Foreskin fibroblast (primary cell): ENCODE measurements at places on chromosomes 6 and 20.

DNA sequence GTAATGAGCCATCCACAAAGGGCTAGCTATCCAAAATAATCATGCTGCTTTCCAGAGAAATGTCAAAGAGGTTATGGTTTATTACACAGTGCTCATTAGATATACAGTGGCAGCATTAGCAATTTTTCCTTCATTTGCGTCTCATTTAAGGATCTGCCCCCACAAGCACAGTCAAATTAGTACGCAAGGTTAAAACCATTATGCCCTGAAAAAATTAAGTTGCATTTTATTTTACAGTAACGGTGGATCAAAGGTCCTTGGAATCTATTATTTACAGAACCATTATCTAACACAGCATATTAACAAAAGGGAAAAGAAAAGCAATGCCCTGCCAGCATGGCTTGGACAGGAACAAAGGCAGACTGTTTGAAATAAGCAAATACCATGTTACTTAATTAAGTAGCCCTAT, 144.8 kb downstream of the PDSS2 start:
- no peak for DNase-seq

GRCh38 chr6:99189823-99190721, 159.4 kb downstream of the FAXC start:
- no peak for DNase-seq

DNA sequence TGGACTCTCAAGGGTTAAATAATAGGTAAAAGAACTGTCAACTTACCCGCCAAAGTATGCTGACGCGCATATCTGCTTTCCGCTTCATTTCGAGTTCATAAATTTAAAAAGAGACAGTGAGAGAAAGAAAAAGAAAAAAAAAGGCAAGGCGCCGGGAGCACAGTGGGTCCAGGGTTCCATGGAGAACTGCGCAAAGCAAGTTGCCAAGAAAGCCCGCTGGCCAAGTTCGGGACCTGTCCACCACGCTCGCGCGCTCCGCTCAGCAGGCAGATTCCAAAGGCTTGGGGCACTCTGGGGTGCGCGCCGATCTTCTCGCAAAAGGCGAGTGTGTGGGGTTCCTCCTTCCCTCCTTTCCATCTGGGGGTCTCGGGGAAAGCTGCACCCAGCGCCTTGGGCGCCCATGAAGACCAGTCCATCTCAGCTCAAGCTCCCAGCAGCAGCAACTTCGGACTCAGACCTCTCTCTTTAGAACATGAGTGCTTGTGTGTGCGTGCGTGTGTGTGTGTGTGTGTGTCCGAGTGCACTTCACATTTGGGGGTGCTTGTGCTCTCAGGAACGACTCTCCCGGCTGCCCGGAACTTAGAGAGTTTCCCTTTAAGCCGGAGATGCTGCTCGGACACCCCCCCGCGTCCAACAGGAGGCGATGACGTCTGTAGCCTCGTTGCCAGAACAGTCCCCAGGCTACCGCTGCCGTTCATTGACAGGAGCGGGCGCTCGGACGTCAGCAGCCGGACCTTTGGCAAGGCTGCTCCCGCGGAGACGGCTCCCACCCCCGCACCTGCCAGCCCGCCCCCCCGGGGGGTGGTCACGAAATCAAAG, 180.0 kb downstream of the TBXT start:
- DNase-seq = peak; percentile 68

DNA sequence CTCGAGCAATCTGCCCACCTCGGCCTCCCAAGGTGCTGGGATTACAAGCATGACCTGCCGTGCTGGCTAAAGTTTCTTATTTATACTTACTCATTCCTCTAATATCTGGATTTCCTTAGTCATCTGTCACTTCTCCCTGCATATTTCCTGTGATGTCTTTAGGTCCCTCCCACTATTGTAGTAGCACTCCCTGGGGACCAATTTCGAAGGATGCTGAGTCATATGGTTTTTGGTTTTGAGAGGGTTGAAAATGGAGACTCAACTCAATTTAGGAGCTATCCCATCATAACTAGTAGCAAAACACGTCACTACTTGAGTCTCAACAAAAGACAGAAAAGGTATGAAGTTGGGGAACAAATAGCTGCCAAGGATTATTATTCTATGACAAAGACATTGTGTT, 20.2 kb downstream of the MCUR1 start:
- peak; percentile 82 for DNase-seq

GRCh38 chr6:112360498-112360897, 13.4 kb downstream of the RFPL4B start:
- peak; percentile 47 for DNase-seq

GRCh38 chr6:113953346-113953745, 17.6 kb downstream of the HDAC2 start:
- no peak for DNase-seq

- peak; percentile 59 for DNase-seq
Observed at GRCh38 chr6:3119040-3119723, 671 bp downstream of the BPHL start.

DNA sequence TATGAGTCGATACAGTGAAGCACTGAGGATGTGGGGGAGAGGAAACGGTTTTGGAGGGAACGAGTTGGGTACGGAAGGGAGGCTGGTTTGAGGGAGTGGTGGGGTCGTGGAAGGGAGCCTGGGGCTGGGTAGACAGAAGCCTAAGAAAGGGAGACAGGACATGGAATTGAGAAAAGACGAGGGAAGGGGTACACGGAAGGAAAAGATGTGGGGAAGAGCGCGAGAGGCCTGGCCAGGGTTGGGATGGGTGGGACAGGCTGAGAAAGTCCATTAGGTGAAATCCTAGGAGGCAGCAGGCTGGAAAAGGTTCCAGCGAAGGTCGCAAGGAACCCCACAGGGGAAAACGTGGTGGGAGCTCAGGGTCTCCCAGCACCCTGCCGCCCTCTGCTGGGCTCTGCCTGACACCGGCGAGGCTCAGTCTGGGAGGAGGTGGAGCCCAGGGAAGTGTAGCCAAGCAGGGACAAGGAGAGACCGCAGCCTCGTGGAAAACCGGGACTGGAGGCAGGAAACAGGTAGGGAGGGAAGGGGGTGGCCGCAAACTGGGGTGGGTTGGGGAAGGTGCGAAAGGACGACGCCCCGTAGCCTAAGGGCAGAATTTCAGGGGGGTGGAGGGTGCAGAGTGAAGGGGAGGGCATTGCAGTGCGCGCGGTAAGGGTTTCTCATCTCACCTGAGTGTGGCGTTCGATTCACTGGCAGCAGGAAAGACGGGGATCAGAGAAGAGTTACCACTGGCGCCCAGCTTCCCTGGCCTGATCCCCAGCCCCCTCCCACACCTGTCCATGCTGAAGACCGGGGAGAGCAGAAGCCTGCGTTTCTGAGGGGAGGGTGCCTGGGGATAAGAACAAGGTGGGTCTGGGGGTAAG, 4.3 kb downstream of the GABBR1 start:
- peak; percentile 92 for DNase-seq

DNA sequence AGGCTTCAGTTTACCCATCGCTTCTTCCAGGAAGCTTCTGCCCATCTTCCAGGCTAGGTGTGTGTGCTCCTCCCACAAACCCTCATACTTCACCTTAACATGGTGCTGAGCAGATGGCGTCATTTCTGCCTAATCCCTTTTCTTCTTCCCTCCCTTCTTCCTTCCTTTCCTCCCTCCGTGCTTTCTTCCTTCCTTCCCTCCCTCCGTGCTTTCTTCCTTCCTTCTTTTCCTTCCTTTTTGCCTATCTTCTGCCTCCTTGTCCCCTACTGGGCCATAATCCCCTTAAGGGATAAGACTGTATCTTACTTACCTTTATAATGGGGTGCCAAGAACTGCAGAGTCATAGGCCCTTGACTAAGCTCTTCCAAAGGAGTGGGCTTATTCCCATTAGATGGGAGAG, 27.5 kb upstream of the PMEPA1 start:
- no peak for DNase-seq

- no peak for DNase-seq
Observed at GRCh38 chr6:343960-344815, 47.4 kb upstream of the IRF4 start.

DNA sequence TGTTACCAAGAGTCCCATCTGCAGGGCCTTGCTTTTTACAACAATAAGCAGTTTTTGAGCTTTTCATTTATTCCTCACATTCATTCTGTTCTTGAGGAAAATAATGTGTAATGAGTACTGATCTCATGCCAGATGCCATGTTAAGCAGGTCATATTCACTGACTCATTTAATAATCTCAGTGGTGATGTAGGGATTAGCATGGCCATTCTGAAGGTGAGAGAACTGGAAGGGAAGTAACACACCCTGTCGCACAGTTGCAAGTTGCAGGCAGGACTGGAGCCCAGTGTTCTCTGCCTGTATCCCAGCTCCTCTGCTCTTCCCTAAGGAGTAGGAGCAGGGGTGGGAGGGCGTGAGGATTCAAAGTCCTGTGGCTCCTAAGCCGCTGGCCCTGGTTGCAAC, 5.6 kb downstream of the PCIF1 start:
- DNase-seq = no peak

- no peak for DNase-seq
Observed at GRCh38 chr6:157233686-157234085, 89.6 kb downstream of the TMEM242 start.

DNA sequence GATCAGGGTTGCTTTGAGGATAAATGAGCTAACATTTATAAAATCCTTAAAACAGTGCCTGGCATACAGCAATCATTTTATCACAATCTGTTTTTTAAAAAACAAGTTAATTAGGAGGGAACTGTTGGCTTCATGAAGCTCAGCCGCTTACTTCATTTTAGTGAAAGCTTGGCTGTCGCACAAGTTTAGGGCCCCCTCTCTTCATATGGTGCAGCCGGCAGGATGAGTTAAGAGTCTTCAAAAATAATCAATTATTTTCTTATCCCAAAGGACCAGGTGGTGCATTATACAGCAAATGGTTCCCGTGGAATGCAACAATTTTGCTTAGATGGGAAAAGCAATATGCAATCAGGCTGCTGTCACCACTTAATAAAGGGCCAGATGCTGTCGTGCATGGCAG, 57.4 kb upstream of the PROKR2 start:
- DNase-seq = no peak

DNA sequence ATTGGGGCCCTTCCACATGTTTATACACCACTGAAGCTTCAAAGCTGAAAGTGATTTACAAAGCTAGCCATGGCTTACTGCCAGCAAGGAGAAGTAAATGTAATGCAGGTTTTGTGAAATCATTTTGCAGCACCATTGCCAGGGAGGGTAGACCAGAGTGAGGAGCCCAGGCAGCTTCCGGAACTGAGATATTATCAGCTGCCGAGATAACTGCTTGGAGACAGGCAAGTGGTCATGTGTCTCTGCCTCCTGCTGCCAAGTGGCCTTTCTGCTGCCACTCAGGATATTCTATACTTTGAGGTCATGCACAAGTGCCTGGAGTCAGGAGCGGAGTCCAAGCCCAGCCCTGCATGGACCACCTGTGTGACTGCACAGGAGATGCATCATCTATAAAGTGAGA, 160.2 kb downstream of the SYNDIG1 start:
- no peak for DNase-seq

DNA sequence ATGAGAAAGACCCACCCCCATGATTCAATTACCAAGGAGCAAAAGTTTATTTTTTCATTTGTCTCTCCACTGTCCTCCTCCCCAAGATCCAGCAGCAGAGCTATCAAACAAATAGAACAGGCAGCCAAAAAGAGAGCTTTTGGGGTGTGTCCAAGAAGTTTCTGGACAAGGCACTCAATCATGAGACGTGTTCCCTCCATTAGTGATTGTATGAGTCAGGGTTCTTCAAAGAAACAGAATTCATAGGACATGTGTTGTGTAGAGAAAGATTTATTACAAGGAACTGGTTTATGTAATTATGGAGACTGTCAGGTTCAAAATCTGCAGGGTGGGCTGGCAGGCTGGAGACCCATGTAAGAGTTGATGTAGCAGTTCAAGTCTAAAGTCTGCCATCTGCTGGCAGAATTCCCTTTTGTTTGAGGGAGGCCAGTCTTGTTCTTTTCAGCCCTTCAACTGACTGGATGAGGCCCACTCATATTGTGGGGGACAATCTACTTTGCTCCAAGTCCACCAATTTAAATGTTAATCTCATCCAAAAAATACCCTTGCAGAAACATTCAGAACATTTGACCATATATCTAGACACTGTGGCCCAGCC, 248.1 kb upstream of the OPRM1 start:
- no peak for DNase-seq

GRCh38 chr20:51747182-51747911, 20.8 kb downstream of the ATP9A start:
- no peak for DNase-seq

GRCh38 chr6:32175322-32175710, 568 bp downstream of the AGPAT1 start:
- no peak for DNase-seq

DNA sequence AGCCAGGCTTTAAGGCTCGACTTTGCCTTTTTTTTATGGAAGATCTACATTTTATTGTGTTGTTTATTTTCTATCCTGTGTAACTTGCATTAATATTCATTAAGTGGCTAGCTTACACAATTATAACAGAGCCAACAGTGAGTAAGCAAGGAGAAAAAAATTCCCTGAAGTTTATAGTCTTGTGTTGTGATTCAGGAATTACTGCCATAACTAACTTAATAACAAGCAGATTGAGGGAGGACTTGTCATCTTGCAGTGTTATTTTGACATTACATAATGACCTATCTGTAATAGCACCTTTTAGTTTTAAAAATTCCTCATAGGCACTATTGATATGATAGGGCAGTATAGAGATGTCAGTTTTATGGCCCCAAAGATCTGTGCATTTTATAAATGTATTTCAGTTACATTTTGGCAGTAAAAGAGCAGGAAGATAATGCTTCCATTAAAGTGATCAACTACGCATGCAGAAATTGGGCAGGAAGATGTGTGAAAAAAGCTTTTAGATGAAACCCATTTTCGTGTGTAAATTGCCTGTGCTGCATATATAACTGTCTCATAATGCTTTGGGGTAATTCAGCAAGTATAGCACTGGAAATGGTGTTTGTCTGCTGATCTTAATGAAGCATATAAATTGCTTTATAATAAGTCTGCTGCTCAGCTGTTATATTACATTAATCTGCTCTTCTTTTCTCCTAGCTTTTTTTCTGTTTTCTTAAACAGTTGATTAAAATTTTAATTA, 123.0 kb downstream of the SMAP1 start:
- peak; percentile 3 for DNase-seq

DNA sequence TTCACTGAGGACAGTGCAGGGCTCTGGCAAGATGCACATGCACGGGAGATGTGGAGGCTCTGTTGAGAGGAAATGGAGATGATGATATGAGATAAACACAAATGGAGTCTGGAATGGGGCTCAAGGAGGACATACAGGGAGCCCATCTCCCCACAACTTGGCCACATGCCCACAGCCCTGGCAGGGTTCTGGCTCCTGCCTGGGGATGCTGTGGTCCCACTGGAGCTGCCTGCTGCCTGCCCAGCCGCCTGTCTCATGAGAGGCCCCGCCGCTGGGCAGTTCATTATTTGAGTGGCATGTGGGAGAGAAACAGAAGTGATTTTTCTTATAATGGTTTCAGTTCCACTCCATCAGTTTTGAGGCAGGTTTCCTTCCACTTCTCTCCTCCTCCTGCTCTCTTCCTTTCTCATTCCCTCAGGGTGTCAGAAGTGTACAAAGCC, 133.6 kb upstream of the TRAF3IP2 start:
- no peak for DNase-seq

DNA sequence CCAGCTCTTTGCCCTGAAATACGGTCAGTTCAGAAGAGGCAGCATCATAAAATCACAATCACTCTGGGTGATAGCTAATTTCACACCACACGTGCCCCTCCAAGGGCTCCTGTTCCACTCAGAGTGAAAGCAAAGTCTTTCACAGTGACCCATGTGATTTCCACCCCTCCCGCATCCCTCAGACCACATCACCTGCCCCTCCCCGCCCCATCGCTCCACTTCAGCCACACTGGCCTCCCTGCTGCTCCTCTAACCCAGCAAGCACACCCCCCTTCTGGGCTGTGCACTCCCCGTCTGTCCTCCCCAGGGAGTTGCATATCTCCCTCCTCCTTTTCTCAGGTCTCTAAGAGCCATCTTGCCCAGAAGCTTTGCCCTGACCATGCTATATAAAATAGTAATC, 74.5 kb downstream of the PSMG4 start:
- no peak for DNase-seq

GRCh38 chr6:124008000-124008987, 204.6 kb downstream of the NKAIN2 start:
- no peak for DNase-seq
